Occipital lobe (tissue), 3 donors: ENCODE measurements at places on chromosomes 2 and 18. TPM values are rescaled to one million over a fixed set of nuclear protein-coding genes. Genes with fewer than 3 reads are reported as not detected.

NT5C1B gene
- not detected for total RNA-seq

AQP12A gene
- total RNA-seq = not detected

PFN4 gene
- 0.47 TPM for total RNA-seq

LOXHD1 gene
- 0.16 TPM for total RNA-seq

TMEM185B gene
- total RNA-seq = 18.6 TPM

C1QL2 gene
- 1.6 TPM for total RNA-seq

NR4A2 gene
- 7.8 TPM for total RNA-seq

CDK15 gene
- not detected for total RNA-seq

ATP8B1 gene
- total RNA-seq = 2.5 TPM

GRCh38 chr2:18067588-18068384 is 189.3 kb downstream of the KCNS3 start:
- no peak for DNase-seq

DNA sequence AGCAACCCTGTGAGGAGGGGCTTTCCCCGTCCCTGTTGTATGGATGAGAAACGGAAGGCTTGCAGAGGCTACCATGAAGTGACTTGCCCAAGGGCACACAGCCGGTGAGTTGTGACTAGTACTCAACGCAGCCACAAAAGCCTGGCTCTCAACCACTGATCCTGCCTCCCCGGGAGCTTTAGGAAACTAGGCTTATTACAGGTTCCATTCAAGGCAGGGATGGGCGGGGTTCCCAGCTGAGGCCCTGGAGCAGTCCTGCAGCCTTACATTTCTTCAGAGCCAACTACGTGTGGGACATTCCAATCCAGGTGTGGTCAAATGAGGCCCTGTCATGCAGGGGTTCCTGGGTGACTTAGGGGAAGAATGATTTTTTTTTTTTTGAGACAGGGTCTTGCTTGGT is 59.6 kb downstream of the MEX3C start:
- no peak for DNase-seq

- no peak for DNase-seq
These were observed 70.4 kb downstream of the LYPD1 start for GRCh38 chr2:132599556-132599955.

DNA sequence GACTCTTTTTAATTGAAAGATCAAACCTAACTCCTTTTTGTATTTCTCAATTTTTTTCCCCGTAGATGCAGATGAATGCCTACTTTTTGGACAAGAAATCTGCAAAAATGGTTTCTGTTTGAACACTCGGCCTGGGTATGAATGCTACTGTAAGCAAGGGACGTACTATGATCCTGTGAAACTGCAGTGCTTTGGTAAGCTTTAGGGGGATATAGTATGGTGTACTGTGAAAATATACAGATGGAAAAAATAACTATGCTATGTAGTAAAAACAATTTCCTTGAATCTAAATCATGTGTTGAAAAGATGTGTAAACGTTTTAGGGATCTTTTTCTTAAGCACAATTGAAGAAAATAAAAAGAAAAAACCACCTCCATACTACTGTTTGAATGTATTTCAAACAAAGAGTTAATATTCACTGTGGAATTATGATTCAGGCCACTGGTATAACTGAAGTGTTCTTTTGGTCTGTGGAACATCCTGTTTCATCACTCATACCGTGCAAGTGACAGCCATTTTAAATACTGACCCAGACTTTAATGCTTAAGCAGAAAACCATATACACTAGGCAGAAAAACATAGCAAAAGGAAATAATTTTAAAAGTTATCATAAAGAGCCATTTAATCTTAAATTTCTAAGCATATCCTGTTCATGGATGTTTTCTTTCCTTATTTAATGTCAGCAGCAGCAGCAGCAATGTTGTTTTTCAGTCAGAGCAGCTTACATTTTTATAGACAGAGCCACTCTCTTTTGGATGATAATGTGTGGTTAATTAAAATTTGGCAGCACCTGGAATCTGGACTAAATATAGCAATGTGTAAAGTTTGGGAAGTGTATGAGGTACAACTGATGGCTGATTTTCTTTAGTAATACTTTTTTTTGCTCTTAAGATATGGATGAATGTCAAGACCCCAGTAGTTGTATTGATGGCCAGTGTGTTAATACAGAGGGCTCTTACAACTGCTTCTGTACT is 112.8 kb upstream of the RASGRP3 start:
- no peak for DNase-seq

DNA sequence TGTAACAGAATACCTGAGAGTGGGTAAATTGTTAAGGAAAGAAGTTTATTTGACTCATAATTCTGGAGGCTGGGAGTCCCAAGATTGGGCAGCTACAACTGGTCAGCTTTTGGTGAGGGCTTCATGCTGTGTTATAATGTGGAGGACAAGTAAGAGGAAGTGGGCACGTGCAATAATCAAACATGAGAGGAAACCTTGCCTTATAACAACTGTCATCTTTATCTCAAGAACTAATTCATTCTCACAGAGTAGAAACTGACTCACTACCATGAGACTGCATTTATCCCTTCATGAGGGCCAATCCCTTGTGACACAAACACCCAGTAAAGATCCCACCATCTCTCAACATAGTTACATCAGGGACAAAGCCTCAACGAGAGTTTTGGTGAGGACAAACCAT is 318.1 kb upstream of the NT5C1B start:
- DNase-seq = no peak

DNA sequence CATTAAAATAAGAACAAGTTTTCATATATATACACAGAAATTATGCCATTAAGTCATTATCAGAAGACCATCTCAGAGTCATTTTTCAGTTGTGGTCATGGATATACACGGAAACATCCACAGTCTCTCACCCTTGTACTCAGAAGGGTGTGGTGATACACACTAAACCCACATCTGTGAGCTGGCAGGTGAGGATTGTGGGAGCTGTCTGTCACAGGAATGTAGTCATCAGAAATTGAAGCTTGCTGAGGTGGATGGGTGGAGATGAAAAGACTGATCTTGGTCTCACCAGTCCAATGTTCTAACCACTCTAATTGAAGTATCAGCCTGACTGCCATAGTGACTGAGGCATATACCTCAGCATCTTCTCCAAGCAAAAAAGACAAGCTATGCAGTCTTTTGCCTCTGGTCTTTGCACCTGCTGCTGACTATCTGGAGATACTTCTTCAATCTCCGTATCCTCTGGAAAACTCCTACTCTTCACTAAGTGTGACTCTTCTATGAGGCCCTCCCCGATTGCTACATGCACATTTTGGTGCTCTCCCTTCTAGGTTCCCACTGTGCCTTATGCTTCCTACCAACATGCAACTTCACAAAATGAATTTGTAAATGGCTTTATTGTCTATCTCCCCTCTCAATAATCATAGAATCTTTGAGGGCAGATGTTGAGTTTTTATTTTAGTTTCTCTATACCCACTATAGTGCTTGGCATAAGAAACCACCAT is 232.8 kb downstream of the DYM start:
- no peak for DNase-seq

DNA sequence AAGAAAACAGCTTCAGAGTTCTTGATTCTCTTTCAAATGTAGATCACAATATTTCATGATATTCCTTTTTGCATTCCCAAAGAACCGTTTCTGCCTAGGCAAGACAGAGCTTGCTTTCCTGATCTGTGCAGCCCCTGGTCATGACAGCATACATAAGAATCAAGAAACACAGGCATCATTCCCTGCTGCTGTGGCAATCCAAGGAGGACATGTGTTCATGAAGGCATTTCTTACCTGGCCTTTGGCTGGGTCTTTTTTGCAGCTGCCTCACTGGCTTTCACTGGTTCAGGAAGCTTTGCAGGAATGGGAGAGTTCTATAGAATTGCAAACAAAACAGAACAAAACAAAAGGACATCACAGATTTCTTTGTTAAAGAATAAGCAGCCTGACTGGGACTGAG is 87.6 kb upstream of the NFU1 start:
- DNase-seq = no peak

DNA sequence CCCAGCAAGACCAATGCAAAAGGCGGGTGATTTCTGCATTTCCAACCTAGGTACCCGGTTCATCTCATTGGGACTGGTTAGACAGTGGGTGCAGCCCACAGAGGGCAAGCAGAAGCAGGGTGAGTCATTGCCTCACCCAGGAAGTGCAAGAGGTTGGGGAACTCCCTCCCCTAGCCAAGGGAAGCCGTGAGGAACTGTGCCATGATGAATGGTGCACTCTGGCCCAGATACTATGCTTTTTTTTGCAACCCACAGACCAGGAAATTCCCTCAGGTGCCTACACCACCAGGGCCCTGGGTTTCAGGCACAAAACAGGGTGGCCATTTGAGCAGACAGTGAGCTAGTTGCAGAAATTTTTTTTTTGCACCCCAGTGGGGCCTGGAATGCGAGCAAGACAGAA is 662.6 kb upstream of the ACVR2A start:
- DNase-seq = no peak

DNA sequence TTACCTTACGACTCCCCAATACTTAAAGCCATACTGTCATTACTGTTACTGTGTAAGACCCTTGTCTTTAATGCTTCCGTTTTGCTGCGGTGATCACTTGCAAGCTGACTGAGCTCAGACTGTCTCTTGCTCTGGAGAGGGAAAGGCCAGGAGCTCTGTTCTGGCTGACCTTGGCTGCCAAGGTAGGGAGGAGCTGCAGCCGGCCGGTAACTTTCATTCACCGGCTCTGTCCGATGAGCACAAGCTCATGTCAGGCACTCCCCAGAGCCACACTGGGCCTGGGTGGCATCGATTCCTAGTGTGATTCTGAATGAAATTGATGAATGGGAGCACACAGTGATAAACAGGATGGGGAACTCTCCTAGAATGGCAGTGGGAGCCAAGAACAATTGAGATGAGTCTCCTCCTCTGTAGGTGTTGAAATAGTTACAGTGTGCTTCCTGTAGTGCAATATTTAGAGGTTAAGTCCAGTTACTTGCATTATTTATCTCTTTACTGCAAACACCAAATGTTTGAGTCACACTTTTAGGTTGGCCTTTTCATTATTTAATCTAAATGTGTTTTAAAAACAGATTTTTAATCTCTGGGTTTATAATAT is 100.9 kb downstream of the ATP9B start:
- DNase-seq = no peak

DNA sequence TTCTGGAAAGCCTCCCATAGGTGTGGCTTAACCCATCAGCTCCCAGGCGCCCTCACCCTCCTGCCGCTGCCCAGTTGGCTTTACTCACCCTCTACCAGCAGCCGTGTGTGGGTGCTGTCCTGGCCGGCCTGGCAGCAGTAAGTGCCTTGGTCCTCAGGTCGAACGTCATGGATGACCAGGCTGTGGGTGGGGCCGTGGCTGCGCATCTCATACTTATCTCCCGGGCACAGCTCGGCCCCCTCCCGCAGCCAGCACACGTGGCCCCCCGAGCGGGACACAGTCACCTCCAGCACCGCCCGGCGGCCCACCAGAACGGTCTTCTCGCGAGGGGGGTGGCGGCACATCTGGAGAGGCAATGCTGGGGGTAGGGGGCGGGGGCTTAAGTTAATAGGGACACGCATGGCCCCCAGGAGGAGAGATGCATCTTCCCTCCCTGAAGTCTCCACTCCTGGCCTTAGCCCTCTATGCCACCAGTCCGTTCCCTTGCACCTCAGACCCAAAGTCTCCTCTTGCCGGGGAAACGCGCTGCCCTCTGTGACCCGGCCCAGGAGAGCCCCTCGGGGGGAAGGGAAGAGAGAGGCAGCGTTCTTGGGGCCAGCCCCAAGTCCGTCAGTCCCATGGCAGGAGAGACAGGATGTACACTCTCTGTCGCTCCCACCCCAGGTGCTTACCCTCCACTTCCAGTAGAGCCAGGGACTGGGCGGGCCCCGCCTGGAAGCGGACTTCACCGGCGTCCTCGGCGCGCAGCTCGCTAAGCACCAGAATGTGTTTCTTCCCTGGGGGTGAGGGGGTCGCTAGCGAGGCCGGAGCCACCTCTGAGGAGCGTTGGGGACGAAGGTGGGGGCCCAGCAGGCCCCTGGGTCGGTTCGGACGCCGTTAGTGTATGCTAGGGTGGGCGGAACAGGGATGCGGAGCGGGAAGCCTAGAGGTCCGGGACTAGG is 7.9 kb downstream of the TMEM198 start:
- no peak for DNase-seq

DNA sequence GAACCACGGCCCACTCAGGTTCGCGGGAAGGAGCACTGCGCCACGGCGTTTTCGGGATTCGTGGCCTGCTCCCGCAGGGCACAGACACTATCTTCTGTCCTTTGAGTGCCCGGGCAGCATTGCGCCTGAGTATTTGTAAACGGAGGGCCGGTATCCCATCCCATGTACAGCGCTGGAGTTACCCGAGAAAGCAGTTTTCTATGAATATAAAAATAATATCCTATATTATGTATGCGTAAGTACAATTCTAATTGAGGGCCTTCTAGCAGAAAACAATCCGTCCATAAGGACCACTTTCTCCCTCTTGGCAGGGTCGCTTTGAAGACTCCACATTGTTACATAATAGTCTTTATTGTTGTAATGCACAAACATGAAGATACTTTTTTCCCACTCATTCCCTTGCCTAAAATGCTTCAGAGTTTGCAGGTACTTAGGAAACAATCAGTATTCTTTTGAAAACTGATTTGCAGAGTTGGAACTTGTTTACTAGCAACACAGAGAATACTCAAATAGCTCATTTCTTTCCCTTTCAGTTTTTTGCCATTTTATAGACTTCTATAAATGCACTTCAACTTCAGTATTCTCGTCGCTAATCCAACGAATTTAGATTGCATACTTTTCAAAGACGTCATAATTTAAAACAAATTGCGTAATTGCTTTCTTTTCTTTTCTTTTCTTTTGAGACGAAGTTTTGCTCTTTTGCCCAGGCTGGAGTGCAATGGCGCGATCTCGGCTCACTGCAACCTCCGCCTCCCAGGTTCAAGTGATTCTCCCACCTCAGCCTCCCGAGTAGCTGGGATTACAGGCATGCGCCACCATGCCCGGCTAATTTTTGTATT is 1.0 kb upstream of the REV1 start:
- DNase-seq = no peak

GRCh38 chr2:232328032-232328422 is 50.5 kb upstream of the ALPP start:
- no peak for DNase-seq

DNA sequence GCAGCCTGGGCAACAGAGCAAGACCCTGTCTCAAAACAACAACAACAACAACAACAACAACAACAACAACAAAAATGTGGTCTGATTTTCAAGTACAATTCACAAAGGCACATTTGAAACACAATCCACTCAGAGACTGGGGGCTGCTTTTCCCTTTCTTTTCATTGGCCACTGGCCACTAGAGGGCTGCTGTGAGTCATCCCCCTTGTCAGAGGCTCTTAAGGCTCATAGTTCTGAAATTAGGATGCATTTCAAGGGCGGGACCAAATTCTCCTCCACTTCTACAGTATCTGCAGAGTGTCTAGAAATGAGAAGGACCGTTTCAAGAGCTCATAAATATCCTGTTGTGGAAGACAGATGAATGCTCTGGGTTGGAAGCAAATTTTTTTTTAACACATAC is 285.4 kb downstream of the NRXN1 start:
- no peak for DNase-seq
